ENCODE measurements at places on chromosomes 5 and 9.

GRCh38 chr5:142796492-142797109, 26.4 kb downstream of the ARHGAP26 start:
- DNase-seq: no peak

GRCh38 chr9:121055642-121056143, 5.6 kb upstream of the C5 start:
- no peak for DNase-seq

DNA sequence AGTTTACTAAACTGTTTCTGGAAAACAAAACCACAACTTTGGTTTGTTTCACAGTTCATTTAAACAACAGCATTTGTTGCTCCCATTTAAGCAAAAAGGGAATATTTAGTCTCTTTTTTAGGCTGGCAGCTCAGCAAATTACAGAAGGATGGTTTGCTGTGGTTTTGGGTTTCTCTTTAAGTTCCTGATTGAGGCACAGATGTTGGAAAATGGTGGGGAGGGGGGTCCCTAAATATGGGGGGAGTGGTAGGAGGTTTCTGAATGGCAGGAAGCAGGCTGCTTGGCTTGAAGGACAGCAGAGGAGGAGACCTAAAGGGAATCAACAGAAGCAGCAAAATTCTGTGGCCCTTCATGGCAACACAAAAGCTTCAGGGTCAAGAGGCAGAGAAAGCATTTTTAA, 263.4 kb downstream of the ZSWIM6 start:
- DNase-seq: no peak

DNA sequence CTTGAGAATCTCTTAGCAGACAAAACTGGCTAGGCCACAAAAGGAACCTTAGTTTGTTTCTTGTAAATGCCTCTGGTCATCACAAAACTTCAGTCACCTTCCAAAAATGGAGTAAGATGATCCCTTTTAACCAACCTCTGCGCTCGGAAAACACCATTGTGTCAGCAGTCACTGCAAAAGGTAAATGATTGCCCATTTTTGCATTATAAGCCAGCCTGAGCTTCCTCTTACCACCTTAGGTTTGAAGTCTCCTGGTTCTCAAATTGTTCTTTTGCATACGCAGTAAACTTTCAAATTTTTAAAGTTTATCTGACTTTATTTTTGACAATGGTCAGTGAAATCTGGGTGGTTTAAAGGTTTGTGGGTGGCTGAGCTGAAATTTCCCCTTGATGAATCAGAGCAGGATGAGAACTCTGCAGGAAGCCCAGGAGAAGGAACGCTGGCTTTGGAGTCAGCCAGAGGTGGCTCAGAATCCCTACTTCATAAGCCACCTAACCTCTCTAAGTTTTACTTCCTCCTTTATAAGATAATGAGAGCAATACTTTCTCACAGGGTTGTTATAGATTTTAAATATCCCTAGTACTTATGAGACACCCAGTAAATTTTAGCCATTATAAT, 131.4 kb downstream of the MED10 start:
- no peak for DNase-seq

GRCh38 chr5:36680066-36680465, 73.7 kb downstream of the SLC1A3 start:
- DNase-seq: no peak

DNA sequence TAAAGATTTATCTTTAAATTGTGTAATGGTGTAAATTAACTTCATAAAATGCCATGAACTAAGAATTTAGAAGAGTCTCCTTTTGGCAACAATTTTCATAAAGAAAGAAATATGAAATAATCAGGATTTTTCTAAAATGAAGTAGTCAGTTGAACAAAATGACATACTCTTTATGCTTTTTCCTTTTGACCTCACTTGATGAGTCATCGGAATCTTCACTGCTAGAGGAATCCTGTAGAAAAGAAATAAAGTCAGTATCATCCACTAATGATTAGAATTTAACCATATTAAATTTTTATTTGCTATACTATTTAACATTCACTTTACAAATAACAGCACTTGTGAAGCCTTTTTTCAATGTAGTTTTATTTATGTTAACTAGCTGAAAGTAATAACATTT, 26.1 kb downstream of the CHD1 start:
- no peak for DNase-seq

DNA sequence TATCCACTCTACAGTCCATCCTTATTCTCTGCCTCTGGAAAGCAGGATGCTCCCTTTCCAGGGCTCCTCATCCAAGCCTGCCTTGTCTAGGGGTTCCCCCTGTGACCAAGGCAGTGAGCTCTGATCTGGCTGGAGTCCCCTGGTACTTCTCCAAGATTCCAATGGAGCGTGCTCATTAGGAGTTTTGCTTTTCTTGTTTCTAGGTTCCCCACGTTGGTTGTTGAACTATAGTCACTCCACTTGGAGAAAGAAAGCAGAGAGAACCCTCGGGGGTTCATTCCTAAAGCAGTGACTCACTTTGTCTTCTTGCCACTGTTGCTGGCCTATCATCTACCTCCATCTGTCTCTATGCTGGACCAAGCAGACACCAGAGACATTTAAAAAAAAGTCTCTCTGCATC, 192.6 kb downstream of the TLE4 start:
- no peak for DNase-seq

DNA sequence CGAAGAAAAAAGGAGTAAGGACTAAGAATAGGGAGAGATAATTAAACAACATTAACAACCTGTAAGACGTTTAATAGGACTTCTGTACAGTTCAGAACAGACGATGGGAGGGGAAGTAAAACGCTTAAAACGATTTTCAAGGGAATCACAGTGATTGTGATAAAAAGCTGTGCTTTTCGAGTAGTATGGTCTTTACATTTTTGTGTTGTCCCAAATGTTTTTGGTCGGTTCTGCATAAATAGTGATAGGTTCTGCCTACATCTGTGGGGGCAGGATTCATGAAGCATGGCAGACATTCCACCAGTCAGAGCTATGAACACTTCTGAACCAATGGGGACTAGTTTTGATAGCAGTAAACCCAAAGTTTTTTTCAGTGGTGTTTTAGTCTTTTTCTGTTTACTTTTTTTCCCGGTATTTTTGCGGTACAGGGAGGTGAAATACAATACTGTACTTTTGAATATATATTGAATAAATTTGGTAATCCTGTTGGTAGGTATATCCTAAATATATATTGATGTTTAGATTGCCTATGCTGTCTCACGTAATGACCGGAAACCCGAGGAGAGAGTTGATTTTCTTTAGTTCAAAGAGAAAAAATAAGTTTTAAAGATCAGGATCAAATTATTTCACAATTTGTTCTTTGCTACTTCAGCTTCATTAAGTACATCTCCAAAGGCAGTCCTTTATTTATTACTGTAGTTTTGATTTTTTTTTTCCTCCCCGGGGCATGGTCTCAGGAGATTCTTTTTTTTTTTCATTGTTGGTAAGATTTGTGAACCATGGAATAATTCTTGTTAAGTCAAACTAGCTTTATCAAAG, 1.3 kb downstream of the ERBIN start:
- DNase-seq: no peak

DNA sequence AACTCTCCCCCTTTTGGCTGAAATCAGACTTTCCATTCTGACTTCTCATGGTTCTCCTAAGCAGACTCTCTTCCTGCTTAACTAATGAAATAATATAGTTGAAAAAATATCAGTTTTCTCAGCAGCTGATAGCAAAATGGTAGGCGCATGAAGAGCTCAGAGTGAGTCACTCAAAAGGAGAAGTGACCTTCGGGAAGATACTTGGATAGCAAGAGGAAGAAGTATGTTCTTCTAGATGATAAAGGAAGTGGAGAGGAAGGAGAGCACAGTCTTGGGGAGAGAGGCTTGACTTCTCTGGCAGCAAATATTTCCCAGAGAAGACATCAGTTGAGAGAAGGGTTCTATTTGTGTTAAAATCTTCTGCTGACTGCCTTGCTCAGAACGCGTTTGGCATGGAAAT, 101.5 kb downstream of the TAF11L14 start:
- no peak for DNase-seq

DNA sequence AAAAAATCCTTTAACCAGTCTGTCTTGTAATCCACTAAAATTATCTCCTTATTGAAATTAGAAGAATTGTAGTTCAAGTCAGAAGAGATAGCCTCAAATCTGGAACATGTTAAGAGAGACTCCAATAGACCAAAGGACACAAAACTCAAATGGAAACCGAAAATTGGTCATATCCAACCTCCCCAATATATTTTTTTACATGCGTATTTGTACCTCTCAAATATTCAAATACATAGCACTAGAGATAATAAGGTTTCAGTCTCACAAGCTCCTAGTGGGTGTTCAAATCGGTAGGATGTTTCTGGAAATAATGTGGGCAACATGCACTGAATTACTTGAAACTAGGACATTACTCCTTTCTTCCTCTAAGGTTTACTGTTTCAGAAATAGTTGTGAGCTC, 33.5 kb downstream of the EPB41L4A start:
- DNase-seq: no peak

DNA sequence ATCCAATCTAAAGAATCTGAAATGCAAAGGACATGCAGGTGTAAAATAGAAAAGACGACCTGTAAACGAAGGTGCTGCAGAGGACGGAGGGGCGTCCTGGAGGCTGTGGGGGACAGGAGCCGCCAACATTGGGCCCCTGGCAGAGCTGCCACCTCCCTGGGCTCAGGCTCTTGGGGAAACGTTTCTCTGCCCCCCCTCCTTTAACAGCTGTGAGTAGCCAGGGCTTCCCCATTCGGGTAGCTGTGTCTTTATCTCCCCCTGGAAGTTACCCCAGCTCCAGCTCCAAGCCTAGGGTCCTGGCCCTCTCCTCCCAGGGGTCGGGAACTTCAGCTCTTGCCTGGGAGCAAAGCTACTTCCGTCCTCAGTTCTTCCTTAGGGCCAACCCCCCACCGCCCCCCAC, 51.5 kb downstream of the PSD2 start:
- DNase-seq: no peak

- DNase-seq: no peak
These were observed 117.1 kb downstream of the DMXL1 start for GRCh38 chr5:119187776-119188529.

DNA sequence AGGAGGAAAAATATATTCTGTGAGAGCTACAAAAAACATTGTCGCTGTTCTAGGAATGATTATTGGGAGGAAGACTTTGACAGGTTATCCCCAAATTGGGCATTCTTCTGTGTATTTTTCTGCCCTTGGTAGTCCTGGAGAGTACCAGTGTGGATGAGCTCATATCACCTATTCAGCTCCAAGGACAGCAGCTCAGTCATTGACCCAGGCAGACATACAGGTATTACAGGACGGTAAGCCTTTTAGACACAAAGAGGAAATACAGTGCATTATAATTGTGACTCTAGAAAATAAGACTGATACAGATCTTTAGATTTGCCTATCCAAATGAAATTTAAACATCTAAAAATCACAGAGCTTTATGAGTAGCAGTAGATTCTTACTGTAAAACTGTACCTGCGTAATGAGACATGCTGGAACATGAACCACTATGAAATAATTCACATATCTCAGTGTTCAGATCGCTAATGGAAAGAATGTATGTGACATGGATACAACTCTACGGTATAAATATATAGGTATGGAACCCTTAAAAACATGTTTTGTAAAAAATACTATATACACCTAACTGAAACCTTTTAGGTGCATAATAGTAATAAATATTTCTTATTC, 56.0 kb downstream of the PLK2 start:
- no peak for DNase-seq

DNA sequence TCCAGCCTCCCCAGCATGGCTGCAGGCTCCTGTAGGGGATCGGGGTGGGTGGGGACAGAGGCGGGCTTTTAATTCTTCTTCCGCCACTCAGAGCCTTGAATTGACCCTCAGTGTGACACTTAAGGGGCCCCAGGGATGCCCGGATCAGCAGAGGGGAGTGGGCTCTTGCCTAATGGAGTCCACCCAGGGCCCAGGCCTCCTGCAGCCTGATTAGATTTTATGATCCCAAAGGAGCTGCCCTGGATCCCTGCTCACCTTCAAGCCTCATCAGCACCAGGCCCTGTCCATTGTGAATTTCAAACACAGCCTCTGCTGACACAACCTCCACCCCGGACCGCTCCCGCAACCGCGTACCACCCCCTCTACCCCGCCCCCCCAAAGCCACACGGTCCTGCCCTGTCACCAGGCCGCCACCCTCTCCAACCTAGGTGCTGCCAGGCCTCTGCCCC, 214.1 kb upstream of the IER5L start:
- DNase-seq: no peak

DNA sequence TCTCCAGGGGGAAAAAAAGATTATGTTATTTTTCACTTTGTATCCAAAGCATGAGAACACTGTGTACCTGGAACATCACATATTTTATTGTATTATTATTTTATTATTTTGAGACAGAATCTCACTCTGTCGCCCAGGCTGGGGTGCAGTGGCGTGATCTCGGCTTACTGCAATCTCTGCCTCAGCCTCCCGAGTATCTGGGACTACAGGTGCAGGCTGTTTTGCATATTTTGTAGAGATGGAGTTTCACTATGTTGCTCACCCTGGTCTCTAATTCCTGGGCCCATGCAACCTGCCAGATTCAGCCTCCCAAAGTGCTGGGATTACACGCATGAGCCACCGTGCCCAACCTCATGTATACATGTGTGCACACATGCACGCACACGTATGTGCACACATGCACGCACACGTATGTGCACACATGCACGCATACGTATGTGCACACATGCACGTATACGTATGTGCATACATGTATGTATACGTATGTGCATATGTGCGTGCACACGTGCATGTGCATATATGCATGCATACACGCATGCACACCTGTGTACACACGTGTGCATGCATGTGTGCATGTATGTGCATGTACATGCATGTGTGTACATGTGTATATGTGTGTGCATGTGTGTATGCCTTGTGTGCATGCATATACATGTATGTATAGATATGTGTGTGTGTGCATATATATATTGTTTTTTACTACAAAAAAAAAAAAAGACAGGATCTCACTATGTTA, 9.5 kb upstream of the UGCG start:
- no peak for DNase-seq
